ENCODE measurements at places on chromosomes 7 and 10.

- no peak for DNase-seq
These were observed 375.7 kb upstream of the VWC2 start for GRCh38 chr7:49397750-49398149.

GRCh38 chr7:116524609-116525297, at the start of gene CAV1:
TSS of gene CAV1 (plus strand) at chr7:116525036. CDS start at chr7:116525063, 27 bp downstream.
- peak; percentile 80 for DNase-seq

GRCh38 chr10:105706281-105707026, 1065.4 kb downstream of the SORCS3 start:
- no peak for DNase-seq

DNA sequence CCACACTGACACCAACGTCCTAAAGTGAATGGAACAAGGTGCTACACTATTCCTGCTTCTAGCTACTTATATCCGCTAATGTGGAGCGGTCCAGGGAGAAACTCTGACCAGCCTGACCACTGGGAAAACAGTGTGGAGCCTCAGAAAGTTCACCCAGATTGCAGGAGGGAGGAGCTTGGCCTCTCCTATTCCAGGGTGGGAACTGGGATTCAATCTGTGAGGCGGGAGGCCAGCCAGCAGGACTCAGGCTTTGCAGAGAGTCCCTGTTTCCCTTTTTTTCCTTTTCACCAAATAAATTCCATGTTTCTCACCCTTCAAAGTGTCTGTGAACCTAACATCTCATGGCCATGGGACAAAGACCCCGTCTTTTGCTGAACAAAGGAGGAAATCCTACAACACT, 86.4 kb upstream of the SEMA3C start:
- no peak for DNase-seq

DNA sequence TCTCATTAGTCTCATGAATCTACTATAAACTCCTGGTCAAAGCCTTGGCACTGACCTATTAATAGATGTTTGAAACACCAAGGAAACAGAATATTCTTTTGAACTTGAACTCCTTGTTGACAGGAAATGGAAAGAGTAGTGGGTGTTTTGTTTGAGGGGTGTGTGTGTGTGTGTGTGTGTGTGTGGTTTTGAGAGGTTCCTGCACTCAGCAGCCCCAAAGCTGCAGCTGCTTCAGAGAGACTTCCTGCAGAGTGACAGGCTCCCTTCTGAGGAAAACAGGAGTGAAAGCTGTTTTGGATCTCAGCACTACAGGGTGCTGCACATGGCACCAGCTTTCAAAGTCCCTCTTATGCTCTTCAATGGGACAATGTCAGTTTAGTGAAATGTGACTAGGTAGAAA, 546.5 kb upstream of the STEAP1 start:
- no peak for DNase-seq

DNA sequence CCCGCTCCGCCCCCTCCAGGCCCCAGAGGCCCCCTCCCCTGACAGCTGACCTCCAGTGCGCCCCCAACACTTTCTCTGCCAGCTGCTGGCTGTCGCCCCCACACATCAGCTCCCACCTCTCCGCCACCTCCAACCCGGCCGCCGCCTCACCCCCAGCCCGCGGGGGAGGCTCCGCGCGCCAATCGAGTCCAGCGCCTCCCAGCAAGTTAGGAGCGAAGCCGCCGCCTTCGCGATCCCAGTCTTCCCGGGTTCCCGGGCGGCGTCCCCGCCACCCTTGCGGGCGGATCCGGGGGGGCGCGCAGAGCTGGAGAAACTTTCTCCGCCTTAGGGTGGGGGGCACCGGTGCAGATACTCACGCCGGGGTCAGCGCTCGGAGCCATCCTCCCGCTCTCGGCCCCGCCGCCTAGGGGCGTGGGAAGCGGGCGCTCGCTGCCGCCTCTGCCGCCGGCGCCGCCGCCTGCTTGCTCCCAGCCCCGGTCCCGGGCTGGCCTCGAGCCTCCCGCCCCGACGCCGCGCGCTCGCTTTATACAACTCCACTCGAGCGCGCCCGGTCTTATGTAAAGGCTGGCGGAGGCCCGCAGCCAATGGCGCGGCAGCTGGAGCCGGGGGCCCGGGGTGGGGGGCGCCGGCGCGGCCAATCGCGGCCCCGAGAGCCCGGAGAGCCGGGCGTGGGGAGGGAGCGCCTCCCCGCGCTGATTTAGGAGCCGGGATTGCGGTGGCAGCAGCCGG, at the start of gene CRTAC1:
CRTAC1 (minus strand) TSS at position 529 of the 729 bp plus-strand sequence; CDS start at position 380, 149 bp downstream.
- DNase-seq = no peak

GRCh38 chr10:75208181-75208580, 2.4 kb upstream of the VDAC2 start:
- peak; percentile 97 for DNase-seq

GRCh38 chr10:96211764-96212163, 59.6 kb downstream of the BLNK start:
- no peak for DNase-seq

DNA sequence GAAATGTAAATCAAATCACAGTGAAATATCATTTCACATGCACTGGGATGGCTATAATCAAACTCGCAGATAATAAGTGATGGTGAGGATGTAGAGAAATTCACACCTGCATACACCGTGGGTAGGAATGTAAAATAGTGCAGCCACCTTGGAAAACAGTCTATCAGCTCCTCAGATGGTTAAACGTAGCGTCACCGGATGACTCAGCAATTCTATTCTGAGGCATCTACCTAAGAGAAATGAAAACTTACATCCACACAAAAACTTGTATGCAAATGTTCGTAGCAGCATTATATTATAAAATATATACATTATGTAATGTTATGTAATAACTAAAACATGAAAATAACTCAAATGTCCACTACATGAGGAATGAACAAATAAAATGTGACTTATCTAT, 38.9 kb downstream of the SH3PXD2A start:
- DNase-seq = no peak

GRCh38 chr10:48792687-48793096, 108.0 kb downstream of the WDFY4 start:
- peak; percentile 67 for DNase-seq

GRCh38 chr7:91837397-91838070, 43.0 kb downstream of the MTERF1 start:
- no peak for DNase-seq

- DNase-seq = no peak
These were observed 61.5 kb downstream of the HYCC1 start for GRCh38 chr7:22952306-22953015.

DNA sequence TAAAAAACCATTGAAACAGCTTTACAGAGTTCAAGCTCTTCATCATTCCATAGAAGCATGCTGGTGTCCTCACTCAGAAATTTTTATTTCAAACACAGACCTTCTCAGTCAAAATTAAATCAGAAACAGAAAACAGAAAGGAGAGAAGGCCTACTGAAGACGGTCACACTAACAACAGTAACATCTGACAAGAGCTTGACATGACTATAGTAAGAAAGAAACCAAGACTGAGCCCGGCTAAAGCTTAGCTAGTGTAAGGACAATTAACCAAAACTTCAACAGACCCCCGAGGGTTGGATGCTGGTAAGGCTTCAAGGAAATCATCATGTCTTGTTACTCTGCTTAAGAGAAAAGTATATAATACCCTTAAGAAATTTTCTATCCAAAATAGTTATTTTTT, 38.6 kb downstream of the MTPN start:
- DNase-seq = no peak

DNA sequence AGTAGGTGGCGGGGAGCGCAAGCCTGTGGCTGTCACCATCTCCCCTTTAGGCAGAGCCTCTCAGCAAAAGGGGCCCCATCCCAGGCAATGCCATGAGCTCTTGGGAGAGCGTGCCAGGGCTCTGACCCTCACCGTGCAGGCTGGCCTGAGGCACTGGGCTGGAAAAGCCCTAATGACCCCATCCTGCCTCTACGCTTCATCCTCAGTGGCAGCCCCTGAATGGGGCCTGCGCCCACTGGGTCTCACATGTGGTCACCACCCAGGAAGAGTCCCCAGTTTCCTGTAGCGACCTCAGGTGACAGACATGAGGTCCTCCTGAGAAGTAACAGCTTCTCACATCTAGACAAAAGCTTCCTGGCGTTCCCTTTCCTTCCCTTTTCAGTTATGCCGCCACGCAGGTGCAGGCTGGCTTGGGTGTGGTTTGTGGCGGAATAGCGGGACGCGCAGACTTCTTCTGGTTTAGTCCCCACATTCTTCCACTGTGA, 59.2 kb downstream of the CLEC2L start:
- no peak for DNase-seq

- DNase-seq = no peak
These were observed 132.4 kb downstream of the TSPAN12 start for GRCh38 chr7:120725376-120726039.

DNA sequence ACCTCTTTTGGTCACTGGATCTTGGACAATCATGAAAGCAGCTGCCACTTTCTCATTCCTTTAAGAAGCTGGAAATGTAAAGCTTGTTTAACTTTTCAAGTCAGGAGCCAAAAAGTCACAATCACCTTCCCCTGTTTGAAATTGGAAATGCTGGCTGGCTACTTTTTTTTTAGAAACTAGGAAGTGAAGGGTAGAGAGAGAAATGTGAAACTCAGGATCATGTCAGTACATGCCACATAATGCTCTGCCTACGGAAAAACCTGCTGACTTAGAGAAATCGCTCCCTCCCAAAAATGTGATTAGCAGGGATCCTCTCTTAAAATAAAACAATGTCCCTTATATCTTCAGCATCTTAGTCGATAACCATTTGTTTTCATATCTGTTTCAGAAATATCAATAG, 188.4 kb upstream of the C7orf33 start:
- peak; percentile 48 for DNase-seq

DNA sequence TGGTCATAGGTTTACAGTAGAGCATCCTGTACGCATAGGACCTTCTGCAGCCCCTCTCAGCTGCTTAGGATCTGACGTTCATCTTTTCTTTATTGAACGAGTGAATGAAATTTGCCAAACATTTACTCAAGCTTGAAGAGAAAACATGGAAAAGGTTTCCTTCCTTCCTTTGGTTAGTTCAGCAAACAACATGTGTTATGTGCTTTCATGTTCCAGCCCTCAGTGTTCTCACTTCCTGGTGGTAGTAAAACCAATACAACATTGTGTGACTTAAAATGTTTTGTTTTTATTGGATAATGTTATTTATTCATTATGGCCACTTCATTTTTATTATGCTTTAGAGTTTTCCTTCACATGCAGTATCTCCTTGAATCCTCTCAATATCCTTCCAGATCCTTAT, 1.4 kb upstream of the CDCA7L start:
- no peak for DNase-seq

- no peak for DNase-seq
These were observed 7.4 kb upstream of the TSPAN33 start for GRCh38 chr7:129136887-129137642.

DNA sequence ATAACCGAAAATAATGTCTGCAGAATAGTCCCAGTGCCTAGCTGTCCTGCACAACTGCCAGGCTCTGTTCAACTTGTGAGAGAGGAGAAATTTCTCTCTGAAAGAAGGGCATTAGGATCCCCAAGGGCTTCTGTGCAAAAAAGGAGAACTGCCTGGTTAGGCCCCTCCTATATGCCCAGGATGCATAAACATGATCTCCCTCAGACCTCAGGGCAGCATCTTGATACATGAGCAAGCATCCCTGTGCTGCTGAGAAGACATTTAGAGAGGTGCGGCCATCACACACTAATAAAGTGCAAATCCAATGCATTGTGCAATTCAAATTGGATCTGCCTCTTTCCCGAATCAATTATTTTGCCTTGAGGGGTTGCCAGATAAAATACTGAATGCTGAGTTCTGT, 553.6 kb downstream of the TNS3 start:
- no peak for DNase-seq

- DNase-seq = no peak
These were observed 277.0 kb downstream of the EXOC4 start for GRCh38 chr7:133529861-133530260.

- DNase-seq = no peak
These were observed 198.7 kb downstream of the ZNF438 start for GRCh38 chr10:30832749-30833627.

DNA sequence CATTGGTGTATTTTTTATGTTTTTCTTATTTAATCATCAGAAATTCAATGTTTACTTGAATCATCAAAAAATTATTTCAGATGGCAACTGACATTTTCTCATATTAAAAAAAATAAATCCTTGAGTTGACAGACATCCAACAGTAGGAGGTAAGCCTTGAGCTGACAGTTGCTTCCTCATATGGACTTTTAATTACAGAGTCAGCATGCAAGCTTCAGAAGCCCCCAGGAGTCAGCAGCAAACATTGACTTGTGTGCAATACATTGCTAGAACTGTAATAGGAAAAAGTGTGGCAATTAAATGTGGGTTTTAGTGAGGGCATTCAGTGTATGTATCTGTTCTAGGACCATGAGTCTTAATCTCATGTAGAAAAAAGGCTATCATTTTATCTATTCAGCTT, 62.4 kb upstream of the TAS2R16 start:
- no peak for DNase-seq

GRCh38 chr7:138074121-138074520, 2.1 kb upstream of the AKR1D1 start:
- no peak for DNase-seq

DNA sequence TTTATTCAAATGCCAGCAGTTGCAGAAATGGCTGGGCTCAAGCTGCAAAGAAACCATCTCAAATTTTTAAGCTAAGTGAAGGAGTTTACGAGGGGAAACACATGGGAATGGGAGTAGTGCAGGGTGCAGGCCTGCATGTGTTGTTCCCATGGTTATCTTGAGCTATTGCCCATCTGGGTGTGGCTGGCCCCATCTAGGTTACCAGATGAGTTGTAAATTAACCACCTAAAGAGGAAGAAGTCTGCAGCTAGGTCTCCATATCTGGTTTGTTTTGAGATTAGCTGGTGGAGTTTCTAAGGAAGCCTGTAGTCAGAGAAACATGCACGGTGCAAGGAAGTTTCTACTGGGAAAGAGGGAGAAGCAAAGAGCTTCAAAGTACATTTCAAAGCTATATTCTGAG, 23.3 kb upstream of the STEAP2 start:
- DNase-seq = no peak

GRCh38 chr7:74289018-74289658, at the start of gene CLIP2:
TSS of gene CLIP2 (plus strand) at chr7:74289407. CDS start at chr7:74317547, 28,140 bp downstream.
- DNase-seq = no peak

- no peak for DNase-seq
These were observed 387.1 kb downstream of the IPMK start for GRCh38 chr10:57880446-57881227.

DNA sequence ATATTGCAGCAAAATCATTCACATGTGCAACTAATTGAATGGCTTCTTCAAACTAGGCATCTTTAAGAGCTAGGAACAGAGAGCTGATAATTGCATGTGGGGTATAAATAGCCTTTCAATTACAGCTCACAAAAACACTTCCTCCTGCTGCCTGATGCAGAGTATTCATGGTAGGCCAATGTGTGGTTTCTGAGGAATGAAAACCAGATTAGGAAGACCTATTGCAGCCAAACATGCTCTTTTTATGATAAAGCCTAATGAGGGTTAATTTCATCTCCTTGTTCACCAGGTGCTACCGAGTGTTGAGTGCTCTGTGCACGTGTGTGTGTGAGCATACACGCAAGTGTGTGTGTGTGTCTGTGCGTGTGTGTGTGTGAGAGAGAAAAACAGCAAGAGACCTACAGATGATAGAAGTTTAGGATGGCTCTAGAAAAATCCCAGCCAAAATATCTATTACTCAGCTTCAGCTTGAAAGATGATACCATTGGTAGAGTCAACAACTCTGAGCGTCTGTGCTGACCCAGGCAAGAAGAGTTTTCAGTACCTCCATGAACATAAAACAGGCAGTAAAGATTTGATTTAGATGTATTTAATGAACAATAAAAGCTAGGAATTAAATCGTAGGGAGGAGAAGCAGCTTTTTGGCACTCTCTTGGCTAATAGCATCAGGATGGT, 448.5 kb upstream of the ANKRD30A start:
- no peak for DNase-seq

GRCh38 chr10:101467286-101467770, 113.4 kb downstream of the BTRC start:
- peak; percentile 60 for DNase-seq

All from epithelial cell of prostate (primary cell).